ENCODE measurements at places on chromosomes 16 and 17.

- no peak for DNase-seq
Observed at GRCh38 chr16:17246268-17246885, 224.4 kb downstream of the XYLT1 start.

GRCh38 chr17:2064147-2064489 is 9.2 kb downstream of the HIC1 start:
- no peak for DNase-seq

DNA sequence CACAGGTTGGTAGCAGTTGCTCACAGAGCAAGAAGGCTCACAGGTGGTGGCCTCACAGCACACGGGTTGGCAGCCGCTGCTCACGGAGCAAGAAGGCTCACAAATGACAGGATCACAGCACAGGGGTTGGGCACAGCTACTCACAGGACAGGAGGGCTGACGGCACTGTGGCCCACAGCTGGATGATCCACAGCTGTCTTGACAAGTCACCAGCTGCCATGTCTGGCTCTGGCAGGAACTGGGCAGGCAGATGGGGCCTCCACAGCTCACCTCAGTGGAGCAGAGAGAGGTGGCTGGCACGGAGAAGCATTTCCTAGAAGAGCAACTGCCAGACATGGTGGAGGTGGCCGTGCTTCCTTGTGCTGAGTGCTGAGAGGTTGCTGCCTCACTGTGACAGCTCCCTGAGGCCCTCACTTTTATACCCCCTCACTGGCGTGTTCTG is at the start of gene KRTAP16-1:
TSS of gene KRTAP16-1 (minus strand) at position 392 of the 442 bp plus-strand sequence. CDS start at position 336, 56 bp downstream.
- DNase-seq: no peak

GRCh38 chr17:34113089-34113488 is 142.0 kb upstream of the CCL2 start:
- DNase-seq: no peak

- no peak for DNase-seq
Observed at GRCh38 chr16:69741519-69741918, 13.2 kb downstream of the NOB1 start.

DNA sequence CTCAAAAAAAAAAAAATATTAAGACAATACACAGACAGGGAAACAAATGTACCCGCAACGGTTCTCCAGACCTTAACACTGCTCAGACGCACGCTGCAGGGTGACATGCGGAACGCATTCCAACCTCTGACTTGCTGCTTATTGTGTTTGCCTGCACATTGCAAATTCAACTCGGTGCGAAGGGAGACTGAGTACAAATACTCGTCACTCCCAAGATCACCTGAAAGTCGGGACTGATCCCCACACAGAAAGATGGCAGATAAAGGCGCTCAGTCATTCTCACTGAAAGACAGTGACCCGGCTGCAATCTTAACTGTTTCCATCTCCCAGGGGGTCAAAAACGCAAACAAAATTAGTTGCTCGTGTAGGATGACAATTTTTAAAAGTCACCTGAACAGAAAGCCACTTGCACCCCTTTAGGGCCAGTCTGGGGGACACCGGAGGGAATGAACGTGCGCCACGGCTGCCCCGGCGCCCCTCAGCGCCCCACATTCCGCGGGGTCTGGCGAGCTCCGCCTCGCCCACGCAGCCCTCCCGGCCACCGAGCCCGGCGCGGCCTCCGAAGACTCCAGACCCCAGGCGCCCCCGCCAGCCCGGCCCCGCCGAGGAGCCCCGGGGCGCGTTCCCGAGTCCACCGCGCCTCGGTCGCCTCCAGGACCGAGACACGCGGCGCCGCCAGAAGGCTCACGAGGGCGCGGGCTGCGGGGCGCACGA is 589 bp downstream of the CLCN7 start:
- no peak for DNase-seq

- no peak for DNase-seq
Observed at GRCh38 chr17:58307468-58308172, 21.0 kb downstream of the TSPOAP1 start.

DNA sequence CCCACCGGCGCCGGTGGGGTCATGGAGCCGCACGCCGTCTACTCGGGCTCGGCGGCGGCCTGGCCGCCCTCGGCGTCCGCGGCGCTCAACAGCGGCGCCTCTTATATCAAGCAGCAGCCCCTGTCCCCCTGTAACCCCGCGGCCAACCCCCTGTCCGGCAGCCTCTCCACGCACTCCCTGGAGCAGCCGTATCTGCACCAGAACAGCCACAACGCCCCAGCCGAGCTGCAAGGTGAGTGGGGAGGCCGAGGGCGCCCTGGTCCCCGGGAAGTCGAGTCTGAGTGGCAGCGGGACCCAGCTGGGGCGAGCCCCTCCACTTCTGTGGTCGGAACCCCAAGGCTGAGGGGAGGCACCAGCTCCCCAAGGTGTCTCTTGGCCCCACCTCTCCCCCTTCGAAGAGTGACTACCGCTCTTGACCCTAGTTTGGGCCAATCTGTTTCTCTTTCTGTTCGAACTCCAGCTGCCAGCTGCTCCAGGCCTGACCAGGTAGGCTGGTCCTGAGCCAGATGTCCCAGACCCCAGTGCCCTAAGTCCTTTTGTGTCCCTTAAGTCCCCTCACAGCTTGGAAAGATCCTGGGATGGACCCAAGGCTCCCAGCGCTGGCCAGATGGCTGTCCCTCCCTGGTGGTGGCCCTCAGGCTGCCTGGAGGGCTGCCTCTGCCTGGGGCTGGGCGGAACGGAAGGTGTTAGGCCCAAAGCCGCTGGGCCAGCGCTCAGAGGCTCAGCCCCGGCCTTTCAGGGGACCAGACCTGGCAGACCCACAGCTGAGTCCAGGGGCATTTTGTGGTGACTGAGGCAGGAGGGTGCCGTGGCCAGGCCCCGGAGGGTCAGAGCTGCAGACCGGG is 1.2 kb downstream of the FOXF1 start:
- DNase-seq: no peak

DNA sequence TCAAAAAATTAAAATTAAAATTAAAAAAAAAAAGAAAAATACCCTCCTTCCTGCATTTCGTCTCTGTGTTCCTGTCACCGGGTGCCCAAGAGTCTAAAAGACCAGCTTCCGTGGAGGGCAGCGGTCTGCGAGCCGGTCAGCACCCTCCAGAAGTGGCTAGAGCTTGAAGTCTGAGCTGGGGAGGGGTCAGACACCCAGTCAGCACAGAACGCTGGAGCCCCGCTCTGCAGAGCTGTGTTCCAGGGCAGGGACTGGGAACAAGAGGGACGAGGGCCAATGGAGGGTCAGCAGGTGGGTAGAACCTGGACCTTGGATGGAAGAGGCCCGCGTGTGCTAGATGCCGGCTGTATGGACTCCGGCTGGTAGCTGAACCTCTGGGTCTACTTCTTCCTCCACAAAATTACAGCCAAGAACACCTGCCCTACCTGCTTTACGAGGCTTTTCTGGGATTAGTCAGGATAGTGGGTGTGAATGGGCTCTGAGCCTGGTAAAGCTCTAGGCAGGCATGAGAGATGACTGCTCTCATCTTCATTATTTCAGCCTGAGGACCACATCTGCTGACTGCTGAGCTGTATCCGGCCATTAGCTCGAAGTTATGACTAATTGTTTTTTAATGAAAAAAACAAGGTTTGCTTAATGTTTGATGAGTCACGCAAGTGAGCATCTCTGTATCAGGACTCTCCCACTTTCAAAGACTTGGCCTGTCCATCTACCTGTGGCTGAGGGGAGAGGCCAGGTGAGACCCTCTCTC is 5.9 kb downstream of the TRPV1 start:
- no peak for DNase-seq

DNA sequence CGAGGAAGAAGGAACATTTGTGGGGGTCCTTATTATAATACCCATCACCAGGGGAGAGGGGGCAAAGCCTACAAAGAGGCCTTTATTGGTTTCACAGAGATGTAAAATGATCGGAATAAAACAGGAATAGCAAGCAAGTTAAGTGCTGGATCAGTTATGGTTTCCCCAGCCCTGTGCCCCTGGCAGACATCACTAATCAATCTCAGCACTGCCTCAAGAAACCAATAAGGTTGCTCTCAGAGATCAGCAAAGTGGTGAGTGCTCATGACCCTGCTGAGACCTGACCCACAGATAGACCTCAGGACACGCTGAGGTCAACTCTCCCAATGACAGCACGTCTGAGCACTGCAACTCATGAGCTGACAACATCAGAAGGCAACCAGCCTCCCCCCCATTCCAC is 66.3 kb downstream of the ZNF423 start:
- DNase-seq: no peak

- DNase-seq: no peak
Observed at GRCh38 chr17:2060681-2061440, 6.0 kb downstream of the HIC1 start.

DNA sequence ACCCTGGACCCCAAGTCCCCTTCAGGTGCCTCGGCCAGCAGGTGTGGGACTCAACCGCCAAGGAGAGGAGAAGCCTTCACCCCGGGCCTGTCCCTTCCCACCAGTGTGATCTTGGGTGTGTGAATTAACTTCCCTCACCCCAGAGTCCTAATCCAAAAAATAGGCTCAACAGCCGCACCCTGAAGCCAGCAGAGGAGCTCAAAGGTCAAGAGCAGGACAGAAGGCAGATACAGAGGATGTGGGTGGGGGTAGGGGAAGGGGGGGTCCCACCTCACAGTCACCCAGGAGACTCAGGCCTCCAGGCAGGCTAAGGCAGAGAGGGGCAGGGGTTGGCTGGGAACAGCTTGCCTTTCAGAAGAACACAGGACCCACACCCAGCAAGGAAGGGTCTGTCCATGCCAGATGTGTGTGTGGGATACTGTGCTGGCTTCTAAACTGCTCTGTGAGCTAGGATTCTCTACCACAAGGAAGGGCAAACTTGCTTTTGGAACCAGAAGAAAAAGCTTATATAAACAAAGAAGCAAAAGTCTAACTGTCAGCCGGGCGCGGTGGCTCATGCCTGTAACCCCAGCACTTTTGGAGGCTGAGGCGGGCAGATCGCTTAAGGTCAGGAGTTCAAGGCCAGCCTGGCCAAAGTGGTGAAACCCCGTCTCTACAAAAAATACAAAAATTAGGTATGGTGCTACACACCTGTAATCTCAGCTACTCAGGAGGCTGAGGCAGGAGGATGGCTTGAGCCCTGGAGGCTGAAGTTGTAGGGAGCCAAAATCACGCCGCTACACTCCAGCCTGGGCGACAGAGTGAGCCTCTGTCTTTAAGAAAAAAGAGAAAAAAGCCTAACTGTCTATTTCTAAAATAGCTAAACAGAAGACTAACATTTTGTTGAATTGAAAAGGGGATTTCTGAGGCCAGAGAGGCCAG is 4.6 kb downstream of the PIEZO1 start:
- DNase-seq: no peak

- peak; percentile 79 for DNase-seq
Observed at GRCh38 chr16:11232852-11233726, 22.9 kb downstream of the SOCS1 start.

GRCh38 chr16:55542459-55543082 is 23.9 kb upstream of the CAPNS2 start:
- no peak for DNase-seq

GRCh38 chr16:90083139-90083538 is 6.0 kb upstream of the PRDM7 start:
- DNase-seq: no peak

DNA sequence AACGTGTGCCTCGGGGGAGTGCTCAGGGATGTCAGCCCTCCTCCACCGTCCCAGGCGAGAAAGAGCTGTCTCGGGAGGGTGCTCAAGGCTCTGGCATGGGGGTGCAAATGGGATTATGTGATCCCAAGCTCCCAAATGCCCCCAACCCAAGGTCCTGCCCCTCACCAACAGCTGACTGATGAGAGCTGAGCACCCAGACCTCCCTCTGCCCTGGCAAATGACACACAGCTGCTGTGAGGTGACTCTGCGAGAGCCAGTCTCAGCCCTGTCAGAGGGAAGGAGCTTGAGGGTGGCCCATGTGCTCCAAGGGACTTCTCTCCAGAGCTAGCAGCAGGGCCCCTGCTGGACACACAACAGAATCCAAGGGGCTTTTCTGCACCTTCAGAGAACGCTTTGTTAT is 7.7 kb downstream of the CDH5 start:
- DNase-seq: no peak

GRCh38 chr16:80191928-80192327 is 348.9 kb upstream of the DYNLRB2 start:
- no peak for DNase-seq

DNA sequence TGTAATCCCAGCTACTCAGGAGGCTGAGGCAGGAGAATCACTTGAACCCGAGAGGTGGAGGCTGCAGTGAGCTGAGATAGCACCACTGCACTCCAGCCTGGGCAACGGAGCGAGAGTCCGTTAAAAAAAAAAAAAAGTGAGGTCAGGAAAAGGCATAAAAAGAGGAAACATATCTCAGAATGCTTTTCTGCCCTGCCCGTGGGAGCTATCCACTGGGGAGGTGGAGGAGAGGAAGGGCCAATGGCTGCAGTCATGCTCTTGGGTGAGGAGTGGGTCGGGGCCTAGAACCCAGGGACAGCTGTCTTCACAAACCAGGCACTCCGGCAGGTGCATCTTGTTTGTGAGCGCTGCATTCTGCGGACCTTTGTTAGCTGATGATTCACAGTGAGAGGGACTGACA is 60.0 kb upstream of the CDC42EP4 start:
- no peak for DNase-seq

DNA sequence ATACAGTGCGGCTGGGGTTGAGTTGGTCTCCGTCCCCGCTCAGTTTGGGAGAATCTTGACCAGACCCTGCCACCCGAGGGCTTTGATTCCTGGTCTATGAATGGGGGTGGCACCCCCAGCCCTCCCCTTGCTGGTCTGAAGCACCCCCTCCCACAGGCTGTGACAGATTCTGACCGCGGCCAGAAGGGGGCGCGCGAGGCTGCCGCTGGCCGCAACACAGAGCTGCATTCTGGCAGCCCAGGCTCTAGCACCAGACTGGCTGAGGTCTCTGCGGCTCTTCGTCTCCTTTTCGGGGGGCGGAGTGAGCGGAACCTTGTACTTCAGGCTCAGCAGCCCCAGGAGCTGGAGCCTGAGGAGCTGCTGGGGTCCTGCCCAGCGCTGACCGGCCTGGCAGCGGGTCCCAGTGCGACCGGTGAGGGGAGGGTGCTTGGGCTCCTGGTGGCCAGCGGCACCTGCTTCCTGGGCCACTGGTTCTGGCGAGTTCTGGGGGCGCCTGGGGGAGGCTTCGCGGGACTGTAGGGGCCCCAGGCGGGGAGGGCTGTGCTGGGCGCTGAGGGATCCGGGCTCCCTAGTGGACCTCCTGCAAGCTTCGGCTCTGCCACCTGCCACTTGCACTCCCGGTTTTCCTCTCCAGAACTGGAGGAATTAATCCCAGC is 1011.6 kb downstream of the KCNJ18 start:
- no peak for DNase-seq

DNA sequence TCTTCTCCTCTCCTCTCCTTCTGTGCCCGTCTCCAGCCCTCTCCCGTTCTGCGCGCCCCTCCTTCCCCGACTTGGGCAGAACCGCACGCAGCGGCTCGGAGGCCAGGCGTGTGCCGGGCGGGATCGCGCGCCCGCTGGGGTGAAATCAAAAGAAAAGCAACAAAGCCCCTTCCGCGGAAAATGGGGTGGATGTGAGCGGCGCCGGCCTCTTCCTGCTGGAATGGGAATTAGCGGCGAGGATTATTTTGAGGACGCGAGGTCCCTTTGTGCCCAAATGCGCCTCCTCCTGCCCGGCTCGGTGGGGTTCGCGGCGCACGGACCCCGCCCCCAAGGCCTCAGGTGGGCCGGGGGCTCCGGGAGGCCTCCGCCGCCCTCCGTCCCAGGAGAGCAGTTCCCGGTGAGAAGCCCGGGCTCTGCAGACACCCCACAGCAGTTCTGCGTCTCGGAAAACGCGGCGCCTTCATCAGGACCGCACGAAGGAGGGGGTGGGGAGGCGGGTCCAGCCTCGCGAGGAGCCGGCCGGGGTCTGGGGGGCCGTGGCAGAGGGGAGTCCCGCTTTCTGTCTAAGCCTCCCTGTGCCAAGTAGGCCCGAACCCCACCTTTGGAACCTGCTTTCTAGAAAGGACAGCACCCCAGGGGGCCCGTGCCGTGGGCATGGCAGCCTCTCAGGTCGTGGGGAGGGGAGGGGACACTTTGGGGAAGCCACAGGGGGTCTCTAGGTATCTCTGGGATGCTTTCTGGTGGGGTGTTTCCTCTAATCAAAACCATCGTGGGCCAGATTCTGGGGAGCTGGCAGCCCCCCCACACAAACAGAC is 91.0 kb upstream of the CBX4 start:
- no peak for DNase-seq

Data from stimulated activated CD8-positive, alpha-beta memory T cell treated with anti-CD3 and anti-CD28 coated beads, Interleukin-4, amount 100 ng/mL, for 4 hours (primary cell).